Lung (tissue), 17 donors: ENCODE measurements at places on chromosomes 11 and 22. TPM values are rescaled to one million over a fixed set of nuclear protein-coding genes. Genes with fewer than 3 reads are reported as not detected.
A peak's percentile ranks its signal among the peaks of the same experiment; 100 is the strongest.

DNA sequence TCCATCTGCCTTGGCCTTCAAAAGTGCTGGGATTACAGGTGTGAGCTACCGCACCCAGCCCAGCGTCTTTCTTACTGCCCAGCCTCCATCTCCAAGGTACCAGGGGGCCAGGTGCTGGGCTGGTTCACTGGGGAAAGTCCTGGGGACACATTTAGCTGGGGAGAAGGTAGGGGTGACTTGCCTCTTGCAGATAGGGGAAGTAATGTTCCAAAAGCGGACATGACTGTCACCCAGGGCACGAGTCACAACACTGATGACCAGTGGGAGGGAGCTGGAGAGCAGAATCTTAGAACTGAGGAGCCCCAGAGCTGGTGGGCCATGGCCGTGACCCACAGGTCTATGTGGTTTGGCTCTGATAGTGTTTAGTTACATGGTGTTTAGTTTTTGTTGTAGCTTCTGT is 2.4 kb upstream of the SLC15A3 start:
- H3K36me3 ChIP-seq: no peaks in the 10 kb centered on the region
- DNase-seq: no peak
- peaks cover 18% of the 10 kb centered on the region for H3K4me1 ChIP-seq
- peak overlapping the region; percentile 12 for H3K27ac ChIP-seq

DNA sequence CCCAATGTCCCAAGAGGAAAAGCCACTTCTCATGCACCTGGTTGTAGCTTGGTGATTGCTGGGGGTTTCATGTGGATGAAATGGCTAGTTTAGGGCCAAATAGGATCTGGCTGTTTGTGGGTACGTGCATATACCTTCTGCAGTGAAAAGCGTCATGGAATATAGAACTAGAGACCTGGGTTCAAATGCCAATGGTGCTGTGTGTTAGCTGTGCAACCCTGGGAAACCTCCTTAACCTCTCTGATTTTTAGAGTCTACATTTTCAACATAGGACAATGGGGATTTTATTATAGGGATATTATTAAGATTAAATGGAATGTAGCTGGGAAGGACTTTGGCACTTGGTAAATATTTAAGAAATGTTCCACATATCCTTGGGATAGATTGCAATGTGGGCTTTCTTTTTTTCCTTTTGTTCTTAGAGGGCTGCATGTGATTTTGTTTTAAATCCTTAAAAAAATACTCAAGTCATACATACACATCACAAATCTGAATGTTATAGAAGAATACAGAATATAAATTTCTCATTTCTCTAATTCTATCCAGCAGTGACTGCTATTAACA is 112.6 kb upstream of the E2F8 start:
- no peaks in the 10 kb centered on the region for H3K27me3 ChIP-seq
- no peak for DNase-seq
- H3K27ac ChIP-seq: no peak overlapping the region
- peaks cover 12% of the 10 kb centered on the region for H3K4me1 ChIP-seq
- H3K36me3 ChIP-seq: no peaks in the 10 kb centered on the region

GRCh38 chr11:113378692-113379091 is 8.9 kb upstream of the ANKK1 start:
- H3K27ac ChIP-seq: no peak overlapping the region
- no peak for DNase-seq
- no peaks in the 10 kb centered on the region for H3K27me3 ChIP-seq
- peaks cover 1% of the 10 kb centered on the region for H3K36me3 ChIP-seq

DNA sequence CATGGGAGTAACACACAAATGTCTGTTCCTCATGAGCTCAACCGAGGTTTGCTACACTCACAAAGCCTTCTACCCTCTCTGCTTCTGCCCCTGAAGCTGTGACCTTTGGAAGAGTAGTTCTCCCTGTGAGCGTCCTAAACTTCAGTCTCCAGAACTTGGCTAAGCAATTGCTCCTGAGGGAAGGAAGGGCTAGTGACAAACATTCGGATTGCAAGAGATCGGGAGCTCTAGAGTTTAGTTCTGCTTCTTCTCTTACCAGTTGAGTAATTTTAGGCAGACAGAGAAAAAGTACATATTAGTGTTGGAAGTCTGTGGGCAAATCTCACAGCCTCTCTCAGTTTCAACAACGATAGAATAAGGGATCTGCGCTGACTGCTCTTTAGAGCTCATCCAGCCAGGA is 27.3 kb upstream of the ELF5 start:
- H3K36me3 ChIP-seq: no peaks in the 10 kb centered on the region
- H3K27ac ChIP-seq: no peak overlapping the region
- no peak for DNase-seq
- H3K27me3 ChIP-seq: no peaks in the 10 kb centered on the region
- no peaks in the 10 kb centered on the region for H3K4me1 ChIP-seq
- H3K4me3 ChIP-seq: no peak overlapping the region

The TSGA10IP gene
- total RNA-seq: 0.34 TPM

DNA sequence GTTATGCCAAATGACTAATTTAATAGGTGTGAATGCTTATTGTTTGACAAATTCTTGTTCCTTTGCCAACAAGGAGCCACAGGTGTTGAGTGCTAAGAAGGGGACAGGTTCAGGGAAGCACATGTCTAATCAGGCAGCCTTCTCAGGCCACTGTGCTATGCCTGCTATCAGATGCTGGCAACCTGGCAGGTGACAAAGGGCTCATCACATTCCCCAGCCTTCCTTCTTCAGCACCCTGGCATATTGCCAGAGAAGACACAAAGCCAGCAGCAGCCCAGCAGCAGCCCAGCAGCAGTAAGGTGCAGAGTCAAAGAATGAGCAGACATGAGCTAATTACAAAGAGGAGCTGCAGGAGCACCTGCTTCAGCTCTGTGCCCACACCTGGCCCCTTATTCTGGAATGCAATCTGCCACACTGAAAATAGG is 68.2 kb downstream of the GUCY1A2 start:
- no peaks in the 10 kb centered on the region for H3K36me3 ChIP-seq
- no peaks in the 10 kb centered on the region for H3K4me1 ChIP-seq
- no peak for DNase-seq
- H3K27ac ChIP-seq: no peak overlapping the region

The SLC25A45 gene
- 15.6 TPM for total RNA-seq

The KCNJ1 gene
- 0.31 TPM for total RNA-seq

- H3K4me1 ChIP-seq: peaks cover 13% of the 10 kb centered on the region
- no peaks in the 10 kb centered on the region for H3K27me3 ChIP-seq
These were observed 38.6 kb downstream of the PPP6R3 start for GRCh38 chr11:68498903-68499883.

The MB gene
- total RNA-seq: 2.0 TPM

DNA sequence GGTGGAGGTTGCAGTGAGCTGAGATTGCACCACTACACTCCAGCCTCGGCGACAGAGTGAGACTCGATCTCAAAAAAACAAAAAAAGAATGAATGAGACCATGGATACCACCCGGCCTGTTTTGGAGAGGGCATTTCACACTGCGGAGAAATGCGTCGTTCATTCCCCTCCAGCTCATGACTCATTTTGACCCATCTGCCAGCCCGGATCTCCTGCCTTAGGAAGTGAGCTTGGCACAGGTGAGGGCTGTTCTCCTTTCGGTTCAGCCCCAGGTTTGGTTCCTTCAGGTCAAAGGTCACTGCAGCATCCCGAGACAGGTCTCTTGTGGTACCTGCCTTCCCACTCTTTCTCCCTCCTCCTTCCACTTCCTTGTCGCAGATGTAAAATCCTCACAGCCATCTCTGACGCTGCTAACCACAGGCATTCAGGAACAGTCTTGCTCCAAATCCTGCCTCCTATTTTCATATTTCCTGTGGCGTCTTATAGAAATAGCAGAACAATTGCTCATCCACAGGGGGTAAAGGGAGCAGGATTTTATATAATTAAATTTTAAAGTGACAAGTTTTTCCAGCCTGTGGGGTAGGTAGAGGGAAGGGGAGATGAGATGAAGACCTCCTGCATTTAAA is 517.9 kb downstream of the NTM start:
- no peak overlapping the region for H3K27ac ChIP-seq
- H3K27me3 ChIP-seq: no peaks in the 10 kb centered on the region
- H3K4me3 ChIP-seq: no peak overlapping the region

DNA sequence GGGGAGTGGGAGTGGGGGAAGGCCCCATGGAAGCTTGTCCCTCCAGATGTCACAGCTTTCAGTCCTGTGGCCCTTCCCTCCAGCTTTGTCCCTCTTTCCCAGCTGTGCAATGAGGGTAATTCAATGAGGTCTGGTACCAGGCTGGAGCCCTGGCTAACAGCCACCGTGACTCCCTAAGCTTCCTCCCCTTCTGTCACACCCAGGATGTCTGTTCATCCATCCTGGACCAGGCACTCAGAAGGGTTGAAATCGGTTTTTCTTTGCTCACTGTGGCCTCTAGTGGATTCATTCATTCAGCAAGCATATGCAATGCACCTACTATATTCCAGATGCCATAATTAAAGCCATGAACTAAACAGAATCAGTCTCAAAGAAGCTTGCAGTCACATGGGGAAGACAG is 38.7 kb downstream of the SYT13 start:
- no peak overlapping the region for H3K27ac ChIP-seq
- H3K4me3 ChIP-seq: no peak overlapping the region
- no peak for DNase-seq

The OR2D2 gene
- total RNA-seq: 0.25 TPM

The SLC22A8 gene
- not detected for total RNA-seq

- no peaks in the 10 kb centered on the region for H3K36me3 ChIP-seq
- DNase-seq: peak; percentile 46
These were observed 122.5 kb downstream of the WNT11 start for GRCh38 chr11:76083563-76084451.

GRCh38 chr11:128528294-128528693 is 59.1 kb downstream of the ETS1 start:
- no peak overlapping the region for H3K4me3 ChIP-seq
- peaks cover 13% of the 10 kb centered on the region for H3K4me1 ChIP-seq
- H3K27ac ChIP-seq: no peak overlapping the region
- H3K36me3 ChIP-seq: no peaks in the 10 kb centered on the region
- DNase-seq: no peak

DNA sequence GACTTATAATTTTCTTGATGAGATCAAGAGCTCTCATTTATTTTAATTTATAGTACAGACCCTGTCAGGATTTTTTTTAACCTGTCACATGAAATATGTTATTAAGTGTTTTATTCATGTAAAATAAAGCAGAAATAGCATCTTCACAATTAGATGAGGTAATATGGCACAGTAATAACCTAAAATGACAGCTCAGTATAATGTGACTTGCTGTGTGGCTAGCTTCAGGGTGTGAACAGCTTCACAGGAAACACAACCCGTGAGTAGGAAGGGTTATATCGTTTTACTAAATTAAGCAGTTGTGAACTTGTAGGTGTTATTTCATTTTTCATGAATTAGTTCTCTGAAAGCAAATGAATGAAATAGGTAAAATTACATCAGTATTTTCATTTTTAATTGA is 366.9 kb upstream of the CHORDC1 start:
- no peaks in the 10 kb centered on the region for H3K36me3 ChIP-seq
- no peaks in the 10 kb centered on the region for H3K27me3 ChIP-seq
- no peaks in the 10 kb centered on the region for H3K4me1 ChIP-seq
- H3K27ac ChIP-seq: no peak overlapping the region

GRCh38 chr22:20109411-20110358 is 6.2 kb upstream of the RANBP1 start:
- no peaks in the 10 kb centered on the region for H3K27me3 ChIP-seq
- DNase-seq: no peak
- H3K27ac ChIP-seq: no peak overlapping the region
- H3K36me3 ChIP-seq: peaks cover 41% of the 10 kb centered on the region

The SHANK2 gene
- total RNA-seq: 42.7 TPM

The CCDC73 gene
- total RNA-seq: 0.09 TPM

GRCh38 chr11:95360377-95361075 is 129.5 kb upstream of the SESN3 start:
- H3K27me3 ChIP-seq: no peaks in the 10 kb centered on the region
- DNase-seq: no peak
- H3K4me3 ChIP-seq: no peak overlapping the region
- no peaks in the 10 kb centered on the region for H3K36me3 ChIP-seq
- H3K27ac ChIP-seq: no peak overlapping the region

GRCh38 chr22:43128928-43129424 is 14.2 kb downstream of the MCAT start:
- H3K4me3 ChIP-seq: no peak overlapping the region
- H3K36me3 ChIP-seq: peaks cover 11% of the 10 kb centered on the region
- H3K27ac ChIP-seq: no peak overlapping the region
